ENCODE measurements at places on chromosomes 7 and 10. TPM values are rescaled to one million over a fixed set of nuclear protein-coding genes. Genes with fewer than 3 reads are reported as not detected.

Gene CDNF
- total RNA-seq, result 3.4 TPM

Gene TFPI2
- total RNA-seq, result 19.8 TPM

Gene PRKG1
- total RNA-seq, result 145 TPM

Gene HOXA1
- total RNA-seq, result not detected

Gene CHPF2
- 78.9 TPM for total RNA-seq

GRCh38 chr10:26801274-26801673 is 59.5 kb downstream of the ABI1 start:
- no peak for DNase-seq

- DNase-seq, result no peak
These were observed 10.6 kb upstream of the OPTN start for GRCh38 chr10:13089345-13089744.

DNA sequence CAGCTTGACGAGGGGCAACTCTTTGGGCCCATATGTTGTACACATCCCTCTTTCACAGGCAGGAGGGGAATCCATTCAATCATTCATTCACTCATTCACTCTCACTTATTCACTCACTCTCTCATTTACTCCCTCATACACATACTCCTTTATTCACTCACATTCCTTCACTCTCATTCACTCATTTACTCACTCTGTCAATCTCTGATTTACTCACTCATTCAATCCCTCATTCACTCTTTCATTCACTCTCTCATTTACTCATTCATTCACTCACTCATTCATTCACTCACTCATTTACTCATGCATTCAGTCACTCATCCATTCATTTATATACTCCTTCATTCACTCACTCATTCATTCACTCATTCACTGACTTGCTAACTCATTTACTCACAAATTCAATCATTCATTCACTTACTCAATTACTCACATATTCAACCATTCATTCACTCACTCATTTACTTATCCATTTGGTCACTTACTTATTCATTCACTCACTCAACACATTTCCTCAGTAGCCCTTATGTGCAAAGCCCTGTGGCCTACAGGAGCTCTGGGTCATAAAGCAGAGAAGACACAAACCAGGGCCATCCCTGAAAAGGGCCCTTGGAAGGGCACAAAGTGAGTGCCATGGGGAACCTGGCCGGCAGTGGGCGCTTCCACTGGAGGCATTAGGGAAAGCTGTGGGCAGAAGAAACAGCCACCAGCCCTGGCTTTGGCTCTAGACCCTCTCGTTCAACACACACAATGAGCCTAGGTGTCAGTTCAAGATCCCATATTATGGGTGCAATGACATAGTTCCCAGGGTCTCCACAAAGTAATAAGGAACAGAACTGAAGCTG is 26.0 kb downstream of the HIP1 start:
- DNase-seq, result no peak

Measured in thoracic aorta (tissue), 2 donors.